ENCODE measurements at places on chromosomes 2 and 18.

DNA sequence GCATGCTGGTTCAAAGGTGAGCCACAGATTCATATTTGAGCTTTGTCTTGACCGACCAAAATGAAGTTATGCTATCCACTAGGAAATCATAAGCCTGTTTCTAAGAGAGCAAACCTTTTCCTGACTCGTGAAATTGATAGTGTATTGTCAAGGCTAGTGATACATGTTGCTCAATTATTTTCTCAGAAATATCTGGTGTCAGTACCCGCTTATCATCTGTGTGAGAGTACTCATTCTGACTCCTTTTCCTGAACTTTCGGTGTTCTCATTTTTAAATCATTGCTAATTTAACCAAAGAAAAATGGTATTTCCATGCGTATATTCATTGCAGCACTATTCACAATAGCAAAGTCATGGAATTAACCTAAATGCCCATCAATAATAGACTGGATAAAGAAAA, 56.2 kb downstream of the SGPP2 start:
- no peak for DNase-seq

- no peak for DNase-seq
Observed at GRCh38 chr2:107681936-107682335, 144.8 kb upstream of the RGPD4 start.

DNA sequence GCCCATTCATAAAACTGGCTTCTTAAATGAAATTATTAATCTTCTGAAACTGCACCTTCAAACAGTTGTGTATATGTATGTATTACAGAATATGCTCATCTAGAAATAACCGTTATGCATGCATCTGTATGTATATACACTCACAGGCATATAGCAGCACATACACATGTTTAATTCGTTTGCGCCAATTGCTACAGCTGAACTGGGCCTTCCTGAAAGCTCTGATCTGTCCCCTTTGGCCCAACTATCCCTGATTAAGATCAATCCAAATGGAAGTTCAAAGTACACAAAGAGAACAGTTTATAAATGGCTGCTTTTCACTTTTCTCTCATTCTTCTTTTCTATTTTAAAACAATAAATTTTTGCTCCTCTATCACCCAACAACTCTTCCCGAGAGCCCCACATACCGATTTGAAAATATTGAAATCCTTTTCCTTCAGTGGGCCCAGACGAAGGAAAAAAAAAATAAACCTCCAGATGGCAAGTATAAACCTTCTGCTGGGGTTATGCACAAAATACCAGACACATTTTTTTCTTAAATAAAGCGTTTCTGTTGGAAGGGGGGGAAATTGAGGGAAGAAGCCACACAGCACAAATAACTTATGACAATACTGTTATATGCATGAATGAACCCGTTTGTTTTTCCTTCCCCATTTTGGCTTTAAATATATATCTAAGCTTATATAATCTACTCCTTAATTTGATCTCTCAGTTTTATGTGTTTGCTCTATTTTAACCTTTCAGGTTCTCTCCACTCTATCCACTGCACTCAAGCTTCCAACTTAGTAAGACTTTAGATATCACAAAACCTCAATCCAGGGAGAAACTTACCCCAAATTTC, 267.3 kb downstream of the TCF4 start:
- DNase-seq = no peak

DNA sequence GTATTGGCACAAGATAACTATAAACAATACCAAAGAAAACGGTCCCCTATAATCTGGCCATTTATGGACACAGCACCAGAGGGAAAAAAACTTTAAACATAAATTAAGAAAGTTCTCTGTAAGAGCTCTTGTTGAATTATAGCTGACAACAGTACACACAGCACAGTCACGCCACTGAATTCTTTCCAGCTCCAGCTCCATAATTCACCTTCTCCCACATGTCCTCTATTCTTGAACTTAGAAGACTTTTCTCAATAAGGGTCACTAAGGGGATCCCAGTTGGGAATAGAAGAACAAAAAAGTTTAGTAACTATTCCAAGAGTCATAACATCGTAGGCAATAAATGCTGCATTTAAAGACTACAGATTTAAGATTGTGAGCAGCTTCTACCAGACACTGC, 124.6 kb upstream of the CYP1B1 start:
- no peak for DNase-seq

DNA sequence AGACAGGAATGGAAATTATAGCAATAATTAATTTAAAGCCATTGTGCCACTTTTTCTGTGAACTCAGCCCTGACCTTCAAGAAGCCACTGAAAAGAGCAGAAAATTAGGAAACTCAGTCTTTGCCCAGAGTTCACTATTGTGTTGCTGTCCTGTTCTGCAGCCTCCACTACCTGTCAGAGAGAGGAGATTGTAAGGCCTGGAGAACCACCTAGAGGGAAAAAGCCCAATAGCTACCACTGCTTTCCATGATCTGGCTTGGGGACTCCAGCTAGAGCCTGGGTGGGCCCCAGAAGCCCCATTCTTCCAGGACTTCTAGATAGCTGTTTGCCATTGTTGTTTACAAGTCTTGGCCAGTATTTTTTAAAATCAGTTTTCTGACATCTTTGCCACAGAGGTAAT, 176.1 kb upstream of the KLF7 start:
- no peak for DNase-seq

- peak; percentile 59 for DNase-seq
Observed at GRCh38 chr2:71884303-71885042, 263.2 kb downstream of the CYP26B1 start.

DNA sequence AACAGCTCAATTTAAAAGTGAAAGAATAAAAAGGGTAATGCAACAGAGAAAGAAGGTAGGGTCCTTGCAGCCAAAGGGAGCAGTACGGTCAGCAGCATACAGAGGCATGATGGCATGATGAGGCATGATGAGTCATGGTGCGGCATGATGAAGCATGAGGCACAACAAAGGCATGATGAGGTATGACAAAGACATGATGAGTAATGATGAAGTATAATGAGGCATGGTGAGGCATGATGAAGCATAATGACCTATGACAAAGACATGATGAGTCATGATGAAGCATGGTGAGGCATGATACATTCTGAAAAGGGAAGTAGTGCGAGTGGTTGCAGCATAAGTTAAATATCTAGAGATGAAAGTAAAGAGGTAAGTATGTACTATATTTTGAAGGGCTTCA, 673.2 kb downstream of the TMEM182 start:
- DNase-seq = no peak

- no peak for DNase-seq
Observed at GRCh38 chr2:109439390-109439786, 174.4 kb downstream of the SEPTIN10 start.

DNA sequence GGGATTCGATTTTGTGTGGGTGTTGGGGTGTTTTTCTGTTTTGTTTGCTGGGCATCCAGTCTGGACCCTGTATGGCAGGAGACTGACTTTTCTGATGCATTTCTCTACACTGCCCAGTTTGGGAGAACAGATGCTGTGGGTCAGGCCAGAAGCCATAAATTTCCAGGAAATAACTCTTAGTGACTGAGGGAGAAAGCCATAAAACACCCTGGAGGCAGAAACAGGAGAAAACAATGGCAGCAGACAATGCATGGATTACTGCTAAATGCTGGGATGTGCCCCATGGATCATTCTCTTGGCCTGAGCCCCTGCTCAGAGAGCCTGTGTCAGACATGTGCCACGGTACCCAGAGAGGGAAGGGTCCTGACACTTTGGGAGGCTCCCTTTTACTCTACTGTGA, 133.6 kb upstream of the CAPN13 start:
- DNase-seq = no peak

DNA sequence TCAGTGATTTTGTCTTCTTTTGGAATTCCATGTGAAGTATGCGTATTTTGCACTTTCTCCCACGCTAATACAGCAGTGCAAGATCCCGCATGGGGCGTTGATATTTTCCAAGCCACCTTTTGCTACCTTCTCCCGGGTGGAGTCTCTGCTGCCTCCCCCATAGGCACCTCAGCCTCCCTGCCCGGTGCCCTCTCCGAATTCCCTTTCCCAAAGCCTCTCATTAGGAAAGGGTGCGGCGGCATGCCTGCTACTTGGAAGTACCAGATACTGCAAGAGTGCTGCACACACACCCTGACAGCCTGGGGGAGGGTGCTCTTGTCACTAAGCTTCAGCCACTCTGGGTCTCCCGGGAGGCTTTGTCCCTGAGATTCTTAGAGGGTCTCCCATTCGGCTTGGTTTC, 114.4 kb upstream of the PXDN start:
- DNase-seq = no peak
